ENCODE measurements at places on chromosomes 1 and 21.
A peak's percentile ranks its signal among the peaks of the same experiment; 100 is the strongest.

GRCh38 chr1:178267646-178268094 lies 173.8 kb downstream of the RASAL2 start:
- DNase-seq: no peak

DNA sequence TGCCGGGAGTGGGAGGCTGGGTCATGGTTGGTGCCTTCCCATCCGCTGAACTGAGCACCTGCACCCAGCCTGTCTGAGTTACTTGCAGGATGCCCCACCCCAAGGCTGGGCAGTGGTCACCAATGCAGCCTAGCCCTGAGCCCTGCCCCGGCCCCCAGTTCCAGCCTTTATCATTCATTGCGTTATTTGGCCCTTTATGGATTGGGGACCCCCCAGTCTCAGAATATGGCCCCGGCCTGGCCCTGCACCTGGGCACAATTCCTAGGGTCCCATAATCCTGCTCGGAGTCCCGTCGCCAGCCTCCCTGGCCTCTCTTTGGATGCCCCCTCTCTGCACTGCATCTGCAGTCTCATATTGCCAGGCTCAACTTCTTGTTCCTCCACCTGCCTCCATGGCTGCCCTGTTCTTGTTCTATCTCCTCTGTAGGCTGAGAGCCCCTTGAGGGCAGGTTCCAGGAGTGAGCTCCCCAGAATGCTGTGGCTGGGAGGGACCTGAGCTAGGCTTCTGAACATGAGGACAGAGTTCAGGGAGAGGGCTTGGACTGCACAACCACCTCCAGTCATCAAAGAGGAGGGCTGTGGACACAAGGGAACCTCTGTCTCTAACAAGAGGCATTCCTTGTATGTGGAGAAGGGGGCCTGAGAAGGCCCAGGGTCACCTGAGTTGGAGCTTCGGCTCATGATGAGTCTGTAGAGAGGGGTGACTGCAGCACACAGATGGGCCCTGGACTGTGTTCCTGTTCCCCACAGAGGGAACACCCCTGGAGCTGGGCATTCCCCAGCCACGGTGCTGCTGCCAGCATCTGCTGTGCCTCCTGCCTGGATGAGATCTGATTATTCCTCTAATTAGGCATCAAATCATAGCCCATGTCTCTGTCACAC lies 1.1 kb upstream of the KNCN start:
- no peak for DNase-seq

- DNase-seq: peak; percentile 87
Observed at GRCh38 chr1:180515857-180516388, 13.5 kb upstream of the ACBD6 start.

DNA sequence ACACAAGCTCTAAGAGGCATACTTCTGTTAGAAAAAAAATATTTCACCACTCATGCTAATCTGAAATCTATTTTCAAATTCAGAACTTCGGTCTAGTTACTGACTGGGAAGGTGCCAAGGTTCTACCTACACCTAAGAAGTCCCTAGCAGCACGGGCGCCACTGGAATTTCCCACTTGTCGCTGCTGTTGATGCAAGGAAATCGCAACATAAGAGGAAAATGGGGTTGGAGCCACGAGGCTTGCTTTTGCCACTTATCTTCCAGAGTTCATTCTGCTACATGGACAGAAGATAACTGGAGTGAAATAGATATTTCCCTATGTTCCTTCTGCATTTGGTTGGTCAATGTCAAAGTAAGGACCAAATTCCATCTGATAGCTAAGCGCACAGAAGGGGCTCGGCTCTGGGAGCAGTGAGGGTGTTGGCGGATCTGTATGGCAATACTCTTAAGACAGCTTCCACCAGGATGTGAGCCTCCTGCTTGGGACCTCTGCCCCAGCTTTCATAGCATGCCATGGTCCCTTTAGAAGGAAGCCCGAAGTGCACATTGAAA lies 47.2 kb downstream of the RCAN1 start:
- no peak for DNase-seq

- DNase-seq: no peak
Observed at GRCh38 chr1:53379662-53380002, 51.8 kb upstream of the LRP8 start.

DNA sequence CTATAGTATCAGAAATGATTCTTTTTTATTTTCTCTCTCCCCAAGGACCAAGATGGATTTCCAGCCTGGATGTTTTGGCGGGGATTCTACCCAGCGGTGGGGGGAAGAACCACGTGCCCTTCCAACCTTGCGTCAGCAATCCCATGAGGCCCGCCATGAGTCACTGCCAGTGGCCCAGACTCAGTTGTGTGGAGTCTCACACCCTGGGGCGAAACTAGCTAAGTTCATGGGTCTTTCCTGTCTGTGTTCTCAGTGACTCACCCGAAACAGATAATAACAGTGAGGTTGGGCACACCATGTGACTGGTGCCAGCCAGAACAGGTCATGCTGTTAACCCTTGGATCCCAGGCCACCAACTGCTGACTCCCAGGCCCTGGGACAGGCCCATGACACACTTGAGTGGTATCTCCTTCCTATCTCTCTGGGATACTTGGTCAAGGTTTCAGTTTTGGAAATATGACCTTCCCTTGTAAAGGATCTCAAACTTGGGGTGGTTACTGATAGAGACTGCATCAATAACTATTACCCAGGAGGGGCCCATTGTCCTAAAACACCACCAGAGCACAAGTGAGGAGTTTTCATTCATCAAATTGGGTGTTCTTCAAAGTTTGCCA lies 98.0 kb upstream of the DUSP10 start:
- no peak for DNase-seq

DNA sequence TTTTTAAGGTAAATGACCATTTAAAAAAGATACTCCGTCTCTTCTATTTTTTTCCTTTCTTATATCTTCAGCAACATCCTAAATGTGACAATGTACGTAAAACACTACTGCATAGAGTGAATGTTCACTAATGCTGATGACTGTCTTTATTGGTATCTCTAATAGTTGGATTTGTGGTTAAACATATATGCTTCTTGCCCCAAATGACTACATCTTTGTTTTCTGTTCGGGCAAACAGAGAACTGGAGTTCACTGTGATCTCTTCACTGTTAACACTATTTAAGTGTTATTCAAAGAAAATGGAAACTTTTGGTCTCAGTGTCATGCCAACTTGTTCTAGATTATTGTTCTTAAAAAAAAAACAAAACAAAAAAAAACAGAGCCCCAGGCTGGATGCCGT lies 109.4 kb downstream of the KIF26B start:
- no peak for DNase-seq

DNA sequence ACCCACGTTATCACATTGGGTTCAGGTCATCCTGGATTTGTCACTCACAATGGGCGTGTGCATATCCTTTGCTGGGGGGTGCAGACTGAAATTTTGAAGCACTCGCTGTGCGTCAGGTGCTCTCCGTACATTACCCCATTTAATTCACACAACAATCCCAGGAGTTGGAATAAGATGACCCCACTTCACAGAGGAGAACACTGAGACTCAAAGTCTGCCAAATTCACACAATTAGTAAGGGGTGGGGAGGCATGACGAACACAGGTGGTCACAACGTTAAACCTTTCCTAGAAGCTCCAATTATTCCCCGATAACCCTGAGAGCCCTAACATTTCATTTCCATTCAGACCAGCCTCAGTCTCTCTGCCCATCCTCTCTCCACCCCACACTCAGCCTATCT lies 3.8 kb upstream of the S100A2 start:
- DNase-seq: no peak

DNA sequence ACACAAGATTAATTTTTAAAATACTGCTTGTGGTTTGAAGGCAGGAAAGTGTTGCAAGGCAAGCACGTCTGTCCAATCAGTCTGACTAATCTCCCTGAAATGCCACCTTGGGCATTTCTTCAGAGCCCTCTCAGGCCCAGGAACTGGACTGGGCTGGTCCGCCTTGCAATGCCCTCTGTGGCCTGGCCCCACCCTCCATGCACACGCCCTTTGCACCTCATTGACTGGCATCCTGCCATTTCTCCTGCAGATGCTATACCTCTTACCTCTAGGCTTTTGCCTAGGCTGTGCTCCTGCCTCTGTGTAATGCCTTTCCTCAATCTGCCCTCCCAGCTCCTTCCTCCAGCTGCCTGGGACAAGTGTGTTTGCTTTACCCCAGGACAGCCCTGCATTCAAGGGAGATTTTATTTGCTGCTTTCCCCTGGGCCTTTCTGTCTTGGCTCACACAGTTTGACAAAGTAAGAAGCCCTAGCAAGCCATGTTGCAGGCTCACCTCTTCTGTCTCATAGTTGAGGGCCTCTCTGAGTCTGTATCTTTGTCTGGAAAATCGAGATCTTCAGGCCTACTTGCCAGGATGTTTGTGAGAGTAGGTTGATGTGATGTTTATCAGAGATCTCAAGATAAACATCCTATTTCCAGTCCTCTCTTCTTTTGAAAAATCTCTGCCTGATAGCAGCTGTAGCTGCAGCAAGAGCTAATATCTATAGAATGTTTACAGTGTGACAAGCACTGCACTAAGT lies 149.2 kb upstream of the JUN start:
- peak; percentile 18 for DNase-seq

DNA sequence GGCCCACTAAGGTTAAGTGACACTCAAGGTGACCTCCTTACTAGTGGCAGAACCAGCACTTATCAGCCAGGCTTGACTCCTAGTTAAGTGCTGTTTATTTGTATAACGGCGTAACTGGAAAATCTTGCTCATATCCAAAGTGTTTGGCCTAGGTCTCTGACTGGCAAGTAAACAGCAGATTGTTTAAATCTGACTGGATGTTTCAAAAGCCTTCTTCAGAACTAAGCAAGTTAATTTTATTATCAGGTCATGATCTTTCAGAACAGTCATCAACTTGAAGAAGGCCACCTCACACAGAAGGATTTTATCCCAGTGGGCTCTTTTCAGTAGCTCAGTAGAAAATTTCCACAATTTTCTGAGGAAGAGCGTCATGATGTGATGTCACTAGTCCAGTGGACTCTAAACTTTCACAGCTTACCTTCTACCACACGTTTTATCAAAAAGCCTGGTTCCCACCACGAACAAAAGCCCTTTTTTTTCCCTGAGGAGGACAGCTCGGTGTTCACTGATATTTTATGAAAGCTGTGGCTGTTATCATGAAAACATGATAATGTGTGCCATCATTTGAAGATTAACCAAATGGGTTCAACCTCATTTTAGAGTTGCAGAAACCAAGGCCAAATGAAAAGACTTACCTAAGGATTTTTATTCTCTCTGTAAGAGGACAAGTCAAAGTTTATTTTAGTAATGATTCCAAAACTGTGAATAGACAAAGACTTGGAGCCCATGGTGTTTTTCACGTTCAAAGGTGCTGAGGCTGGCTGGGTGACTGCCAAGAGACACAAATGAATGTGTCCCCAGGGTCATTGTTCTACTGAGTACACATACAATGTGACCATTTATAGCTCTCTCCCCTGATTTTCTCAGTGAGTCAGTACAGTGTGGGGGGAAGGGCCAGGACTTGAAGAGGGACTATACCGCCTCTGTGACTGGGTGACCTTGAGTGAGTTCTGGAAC lies 9.1 kb downstream of the SGIP1 start:
- peak; percentile 87 for DNase-seq

- DNase-seq: no peak
Observed at GRCh38 chr1:4711416-4712275, 57.2 kb downstream of the AJAP1 start.

GRCh38 chr1:238457610-238458009 lies 566.9 kb upstream of the ZP4 start:
- DNase-seq: no peak

GRCh38 chr1:12166834-12167492 lies at the start of gene TNFRSF1B:
Gene TNFRSF1B, plus strand, starts transcription at chr1:12166991. Its CDS starts 101 bp downstream, at chr1:12167092.
- no peak for DNase-seq

DNA sequence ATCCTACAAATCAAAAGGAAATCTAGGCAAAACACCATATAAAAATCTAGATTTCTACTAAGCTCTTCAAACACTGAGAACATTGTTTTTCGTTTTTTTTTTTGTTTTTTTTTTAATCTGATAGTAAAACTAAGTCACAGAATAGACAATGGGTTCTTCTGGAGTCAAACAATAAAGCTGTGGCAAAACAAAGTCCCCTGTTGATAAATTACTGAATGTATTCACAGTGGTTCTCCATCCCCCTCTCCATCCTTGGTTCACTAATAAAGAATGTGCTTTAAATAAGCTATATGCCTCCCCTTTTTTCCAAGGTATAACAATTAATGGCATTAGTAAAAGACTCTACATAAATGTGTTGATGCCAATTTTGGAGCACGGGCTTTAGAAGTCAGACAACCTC lies 16.7 kb upstream of the ATP1B1 start:
- no peak for DNase-seq

Measured in NCI-H1105 treated with DMSO at 0.1 percent for 48 hours (cell line).